ENCODE measurements at places on chromosomes 5 and 9.

DNA sequence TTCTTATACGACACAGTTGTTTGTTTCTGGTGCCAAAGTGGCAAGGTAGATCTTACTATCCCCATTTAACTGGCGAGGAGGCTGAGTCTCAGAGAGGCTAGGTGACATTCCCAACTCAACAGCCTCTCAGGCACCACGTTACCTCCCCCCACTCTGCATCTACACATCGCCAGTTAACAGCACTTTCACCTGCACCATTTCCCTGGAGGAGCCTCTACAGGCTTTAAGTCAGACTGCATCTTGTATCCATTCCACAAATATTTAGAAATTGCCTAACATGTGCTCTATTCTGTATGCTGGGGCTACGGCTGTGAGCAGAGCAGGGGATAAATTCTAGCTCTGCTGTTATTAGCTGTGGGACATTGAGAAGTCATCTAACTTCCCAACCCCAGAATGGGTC, 168.6 kb downstream of the INSYN2B start:
- no peak for DNase-seq

GRCh38 chr9:7879551-7880245, 80.1 kb upstream of the DMAC1 start:
- DNase-seq: no peak

GRCh38 chr9:118094387-118094786, 390.2 kb downstream of the TLR4 start:
- no peak for DNase-seq

DNA sequence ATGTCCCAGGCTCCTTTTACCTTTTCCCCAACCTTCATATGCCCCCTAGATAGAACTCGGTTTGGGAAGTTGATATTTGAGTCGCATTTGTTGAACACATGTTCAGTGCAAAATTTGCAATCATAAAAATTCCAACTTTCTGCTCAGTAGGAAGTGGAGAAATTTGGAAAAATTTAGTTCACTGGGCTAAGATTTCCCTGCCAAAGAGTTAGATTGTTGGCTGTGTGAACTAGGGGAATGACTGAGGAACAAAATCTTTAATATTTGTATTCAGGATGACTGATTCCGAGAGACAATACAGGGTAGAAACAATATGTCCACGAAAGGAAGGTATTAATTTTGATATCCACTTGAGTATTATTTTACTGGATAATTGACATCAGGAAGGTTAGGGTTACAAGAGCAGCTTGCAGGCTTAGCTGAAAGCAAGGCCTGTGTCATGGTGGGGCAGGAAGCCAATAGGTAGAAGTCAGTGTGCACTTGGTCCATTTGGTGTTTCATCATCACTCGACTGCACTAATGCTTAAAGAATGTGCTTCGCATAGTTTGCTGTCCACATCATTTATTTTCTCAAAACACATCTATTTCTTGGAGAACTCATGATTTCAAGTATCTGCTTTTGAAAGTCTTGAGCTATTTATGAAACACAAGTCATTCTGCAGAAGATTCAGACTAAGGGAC, 59.4 kb upstream of the GNA14 start:
- DNase-seq: no peak

- no peak for DNase-seq
Measured at GRCh38 chr5:111748304-111748763, 8.7 kb downstream of the NREP start.

- no peak for DNase-seq
Measured at GRCh38 chr9:34555500-34555899, 32.7 kb upstream of the ENHO start.
